ENCODE measurements at places on chromosomes 11 and 22.

DNA sequence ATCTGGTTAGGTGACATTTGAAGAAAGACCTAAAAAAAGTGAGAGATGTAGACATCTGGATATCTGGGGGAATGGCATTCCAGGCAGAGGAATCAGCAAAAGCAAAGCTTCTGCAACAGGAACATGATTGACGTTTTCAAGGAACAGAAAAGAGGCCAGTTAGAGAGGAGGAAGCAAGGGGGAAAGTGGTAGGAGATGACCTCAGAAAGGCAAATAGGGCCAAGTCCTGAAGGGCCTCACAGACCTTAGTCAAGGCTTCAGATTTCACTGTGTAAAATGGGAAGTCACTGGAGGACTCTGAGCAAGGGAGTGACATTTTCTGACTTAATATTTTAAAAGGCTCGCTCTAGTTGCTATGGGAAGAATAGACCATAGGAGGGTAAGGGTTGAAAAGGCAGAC is 9.7 kb downstream of the DEUP1 start:
- DNase-seq: no peak

DNA sequence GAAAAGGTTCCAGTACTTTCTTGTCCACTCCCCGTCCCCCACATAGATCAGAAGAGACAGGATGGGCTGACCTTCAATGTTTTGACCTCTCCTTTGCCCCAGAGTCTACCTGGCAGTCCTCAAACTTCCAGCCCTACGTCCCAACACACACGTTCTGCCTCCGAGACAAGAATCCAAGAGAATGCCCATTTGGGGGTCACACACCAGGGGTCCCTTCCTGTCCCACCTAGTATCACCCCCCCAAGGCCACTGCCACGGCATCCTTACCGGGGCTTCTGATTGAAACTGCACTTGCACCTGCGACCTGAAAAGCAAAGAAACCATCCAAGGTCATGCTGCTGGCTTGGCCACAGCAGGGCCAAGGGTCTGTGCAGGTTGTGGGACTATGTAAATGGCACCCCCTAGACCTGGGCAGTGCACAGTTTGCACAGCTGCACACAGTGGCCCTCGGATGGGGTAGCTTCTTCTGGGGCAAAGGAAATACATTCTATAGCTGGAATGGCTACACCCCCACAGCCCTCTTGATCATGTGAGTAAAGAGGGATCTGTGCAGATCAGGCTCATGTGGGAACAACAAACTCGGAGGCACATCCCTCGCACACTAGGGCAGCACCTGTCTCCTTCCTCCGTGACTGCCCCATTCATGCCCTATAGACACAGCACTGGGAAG is 16.5 kb upstream of the FXYD2 start:
- DNase-seq: no peak

DNA sequence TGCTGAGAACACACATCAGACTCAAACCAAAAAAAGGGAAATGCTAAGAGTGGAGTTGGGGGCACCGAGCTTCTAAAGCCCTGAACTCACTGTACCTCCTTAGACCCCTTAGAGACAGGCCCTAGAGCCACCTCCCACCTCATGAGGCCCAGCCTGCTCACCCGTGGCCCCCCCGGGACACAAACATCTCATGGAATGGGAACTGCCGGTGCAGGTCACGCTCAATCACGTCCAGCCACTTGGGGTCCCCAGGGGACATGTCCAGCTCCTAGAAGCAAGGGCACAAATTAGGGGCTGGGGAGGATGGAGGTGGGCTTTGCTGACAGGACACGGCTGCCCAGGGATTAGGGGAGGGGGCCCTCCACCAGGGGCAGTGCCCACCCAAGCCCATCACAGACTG is 6.3 kb upstream of the CASTOR1 start:
- no peak for DNase-seq

GRCh38 chr22:23970816-23971486 is 3.3 kb downstream of the DDT start:
- no peak for DNase-seq

DNA sequence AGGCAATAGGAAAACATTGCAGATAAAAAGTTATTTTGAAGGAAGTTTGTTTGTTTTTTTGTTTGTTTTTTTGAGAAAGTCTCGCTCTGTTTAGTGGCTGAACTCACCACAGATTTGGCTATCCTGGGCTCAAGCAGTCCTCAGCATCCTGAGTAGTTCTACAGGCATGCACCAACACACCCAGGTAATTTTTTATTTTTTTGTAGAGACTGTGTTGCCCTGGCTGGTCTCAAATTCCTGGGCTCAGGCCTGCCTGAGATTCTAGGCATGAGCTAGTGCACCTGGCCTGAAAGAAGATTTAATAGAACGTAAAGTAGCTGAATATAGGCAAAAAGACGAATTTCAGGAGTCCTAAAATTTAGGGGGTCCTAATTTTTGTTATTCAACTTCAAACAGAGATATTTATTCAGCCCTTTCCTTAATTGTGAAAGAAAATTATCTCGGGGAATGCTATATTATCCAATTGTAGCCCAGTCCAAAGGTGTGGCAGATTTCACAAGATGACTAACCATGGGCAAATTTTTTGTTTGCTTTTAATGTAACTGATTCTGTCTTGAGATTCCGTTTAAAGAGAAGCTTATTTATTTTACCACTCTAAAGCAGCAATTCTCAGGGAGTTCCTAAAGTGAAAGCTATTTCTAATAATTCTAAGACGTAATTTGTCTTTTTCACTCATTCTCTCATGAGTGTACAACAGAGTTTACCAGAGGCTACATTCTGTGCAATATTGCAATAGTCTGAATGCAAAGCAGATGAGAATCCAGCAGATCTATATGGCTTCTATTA is 940 bp downstream of the IL18 start:
- DNase-seq: no peak

- DNase-seq: peak; percentile 67
Measured at GRCh38 chr22:50206599-50206998, 5.8 kb downstream of the SELENOO start.

DNA sequence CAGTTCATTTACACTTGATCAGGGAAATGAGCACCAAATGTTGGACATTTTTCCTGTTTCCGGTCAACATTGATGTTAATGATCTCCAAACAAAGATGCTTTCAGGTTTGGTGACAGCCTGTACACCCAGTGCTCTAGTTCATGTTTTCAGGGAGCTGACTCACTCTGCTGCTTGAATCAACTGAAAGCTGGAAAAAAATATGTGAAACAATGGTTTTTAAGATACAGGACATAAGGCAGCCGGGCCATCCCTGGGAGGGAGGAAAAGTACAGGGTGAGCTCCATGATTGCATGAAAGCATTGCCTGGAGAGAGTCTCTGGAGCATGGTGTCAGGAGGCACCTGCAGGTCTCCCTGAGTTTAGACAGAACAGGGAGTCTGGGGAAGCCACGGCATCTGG is 259.6 kb downstream of the TBC1D22A start:
- no peak for DNase-seq

- no peak for DNase-seq
Measured at GRCh38 chr22:25564979-25565677, 653 bp downstream of the GRK3 start.

DNA sequence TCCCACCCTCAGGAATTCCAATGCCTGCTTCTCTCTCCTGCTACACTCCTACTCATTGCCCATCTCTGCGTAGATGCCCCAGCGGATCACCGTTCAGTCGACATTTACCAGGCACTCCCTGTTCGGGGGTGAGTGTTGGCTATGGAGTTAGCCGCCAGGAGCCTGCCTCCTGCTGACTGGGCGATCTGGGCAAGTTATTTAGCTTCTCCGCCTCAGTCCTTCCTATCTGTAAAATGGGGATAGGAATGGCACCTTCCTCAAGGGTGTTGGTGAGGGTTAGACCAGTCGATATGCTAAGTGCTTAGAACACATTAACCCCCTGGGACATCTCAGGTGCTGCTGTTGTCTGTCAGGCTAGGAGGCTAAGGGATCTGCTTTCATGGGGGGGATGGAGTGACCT is 30.9 kb downstream of the FADD start:
- no peak for DNase-seq

- no peak for DNase-seq
Measured at GRCh38 chr11:2820976-2821375, 64.6 kb downstream of the CDKN1C start.

GRCh38 chr22:31952472-31952871 is 8.1 kb downstream of the YWHAH start:
- no peak for DNase-seq

DNA sequence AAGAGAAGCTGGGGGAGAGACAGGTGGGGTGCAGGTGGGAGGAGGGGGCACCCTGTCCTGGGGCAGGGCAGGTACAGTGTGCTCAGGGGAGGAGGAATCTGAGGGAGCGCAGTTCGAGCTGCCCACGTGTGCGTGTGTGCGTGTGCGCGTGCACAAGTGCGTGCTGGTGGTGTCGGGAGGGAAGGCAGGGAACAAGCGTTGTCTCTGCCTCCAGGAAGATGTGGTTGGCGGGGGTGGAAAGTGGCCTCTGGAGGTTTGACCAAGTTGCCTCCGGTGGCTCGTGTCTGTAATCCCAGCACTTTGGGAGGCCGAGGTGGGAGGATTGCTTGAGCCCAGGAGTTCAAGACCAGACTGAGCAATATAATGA is 49.9 kb upstream of the THY1 start:
- DNase-seq: no peak

- no peak for DNase-seq
Measured at GRCh38 chr11:13261591-13262061, 16.0 kb upstream of the BMAL1 start.

GRCh38 chr11:67639438-67639859 is at the start of gene TBX10:
TBX10 (minus strand) TSS chr11:67639763; CDS start chr11:67639472, 291 bp downstream.
- no peak for DNase-seq

GRCh38 chr11:3738241-3738640 is 59.1 kb downstream of the NUP98 start:
- no peak for DNase-seq

- no peak for DNase-seq
Measured at GRCh38 chr11:126304457-126305075, 706 bp downstream of the DCPS start.

- DNase-seq: peak; percentile 39
Measured at GRCh38 chr11:119085437-119085847, 761 bp downstream of the HMBS start.

GRCh38 chr11:28009388-28009787 is 98.6 kb downstream of the KIF18A start:
- no peak for DNase-seq

GRCh38 chr11:119384332-119384731 is 2.8 kb upstream of the USP2 start:
- DNase-seq: no peak

DNA sequence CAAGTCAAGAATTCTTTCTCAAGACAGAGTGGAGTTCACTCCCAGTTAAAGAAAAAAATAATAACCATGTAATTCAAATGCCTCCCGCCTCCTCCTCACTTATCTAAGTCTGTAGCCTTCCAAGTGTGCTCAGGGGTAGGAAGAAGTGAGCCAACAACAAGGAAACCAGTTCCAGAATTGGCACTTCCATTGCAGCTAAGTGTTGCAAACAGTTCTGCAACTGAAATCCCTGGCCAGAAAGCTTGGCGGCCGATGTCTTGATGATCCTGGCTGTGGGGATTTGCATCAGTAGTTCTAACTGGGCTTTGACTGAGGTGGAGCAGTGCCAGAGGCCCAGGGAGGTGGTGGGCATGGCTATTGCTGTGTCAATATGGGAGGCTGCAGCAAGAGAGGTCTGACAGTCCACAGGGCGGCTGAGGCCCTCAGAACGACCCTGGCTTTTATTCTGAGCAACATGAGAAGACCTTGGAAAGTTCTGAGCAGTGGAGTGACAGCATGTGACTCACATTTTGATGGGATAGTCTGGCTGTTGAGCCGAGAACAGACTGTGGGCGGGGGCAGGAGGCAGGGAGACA is 19.2 kb downstream of the DHCR7 start:
- DNase-seq: no peak

GRCh38 chr22:35421121-35421520 is 21.2 kb downstream of the MCM5 start:
- no peak for DNase-seq

DNA sequence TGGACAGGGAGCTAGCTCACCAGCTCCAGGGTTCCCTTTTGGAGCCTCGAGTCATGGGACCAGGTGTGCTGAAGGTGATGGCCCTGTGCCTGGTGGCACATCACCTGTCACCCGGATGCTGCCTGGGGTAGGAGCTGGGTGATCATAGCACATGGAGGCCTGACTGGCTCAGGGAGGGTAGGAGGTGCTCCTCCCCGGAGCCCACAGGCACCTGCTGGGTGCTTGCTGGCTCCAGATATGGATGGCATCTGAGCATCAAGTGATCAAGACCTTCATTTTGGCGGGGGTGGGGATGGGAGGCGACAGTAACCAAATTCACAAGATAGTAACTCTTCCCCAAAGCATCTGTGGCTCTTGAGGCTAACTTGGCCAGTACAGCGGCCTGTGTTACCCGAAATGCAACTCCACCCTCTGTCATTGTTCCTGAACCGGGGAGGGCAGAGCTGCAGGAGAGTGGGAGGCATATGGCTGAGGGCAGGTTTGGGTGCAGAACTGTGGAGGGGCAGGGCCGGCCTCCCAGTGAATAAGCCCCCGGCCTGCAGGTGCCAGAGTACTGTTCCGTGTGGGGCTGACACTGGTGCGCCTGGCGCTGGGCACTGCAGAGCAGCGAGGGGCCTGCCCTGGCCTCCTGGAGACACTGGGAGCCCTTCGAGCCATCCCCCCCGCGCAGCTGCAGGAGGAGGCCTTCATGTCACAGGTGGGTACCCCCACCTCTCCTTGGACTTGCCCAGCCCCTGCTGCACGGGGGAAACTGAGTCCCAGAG is 4.7 kb downstream of the TBC1D10C start:
- no peak for DNase-seq

DNA sequence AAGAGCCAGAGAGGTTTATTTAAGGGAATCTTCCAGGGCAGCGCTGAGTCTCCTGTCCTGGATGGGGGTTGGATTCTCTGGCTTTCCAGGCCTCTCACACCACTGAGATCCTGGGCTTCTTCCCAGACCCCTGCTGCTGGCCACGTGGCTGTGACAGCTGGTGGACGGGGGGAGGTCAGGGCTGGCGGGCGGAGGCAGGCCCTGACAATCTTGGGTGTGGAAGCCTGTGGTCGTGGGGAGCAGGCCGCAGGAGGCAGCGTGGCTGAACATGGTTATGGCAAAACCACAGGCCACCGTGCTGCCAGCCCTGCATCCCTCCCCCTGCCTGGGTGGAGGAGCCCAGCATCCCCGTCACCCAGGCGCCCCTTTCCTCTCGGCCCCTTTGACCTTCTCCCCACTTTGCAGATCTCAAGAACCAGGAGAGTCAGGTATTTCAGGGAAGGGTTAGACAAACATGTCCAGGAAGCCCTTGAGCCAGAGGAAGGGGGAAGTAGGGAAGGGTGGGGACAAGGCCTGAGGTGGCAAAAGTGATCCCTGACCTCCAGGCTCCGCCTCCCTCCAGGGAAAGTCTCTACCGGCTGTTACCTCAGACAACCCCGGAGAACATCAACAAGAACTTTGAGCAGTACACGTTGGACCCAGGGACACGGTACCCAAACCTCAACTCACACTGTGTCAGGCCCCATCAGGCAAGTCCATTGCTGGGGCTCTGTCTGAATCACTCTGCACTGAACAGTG is 111.8 kb downstream of the MICAL2 start:
- no peak for DNase-seq

- DNase-seq: no peak
Measured at GRCh38 chr11:27391331-27392015, 28.5 kb upstream of the CCDC34 start.

DNA sequence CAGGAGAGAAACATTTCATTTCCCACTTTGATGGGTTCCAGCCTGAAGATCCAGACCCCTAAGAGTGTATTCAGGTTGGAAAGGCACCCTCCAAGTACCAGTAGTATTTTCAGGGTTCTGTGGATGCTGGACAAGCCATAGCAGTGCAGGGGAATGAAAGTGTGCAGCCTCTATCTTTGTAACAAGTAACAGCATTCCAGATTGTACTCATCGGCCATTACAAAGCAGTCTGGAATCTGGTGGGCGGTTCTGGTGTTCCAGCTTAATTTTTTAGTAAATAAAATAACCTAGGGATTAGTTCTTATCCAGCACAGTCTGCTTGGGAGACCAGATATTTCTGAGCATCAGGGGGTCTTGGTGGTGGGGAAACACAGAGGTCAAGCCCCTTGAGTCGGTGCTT is 22.6 kb downstream of the APLNR start:
- no peak for DNase-seq
